ENCODE measurements at places on chromosomes 6 and 20.

DNA sequence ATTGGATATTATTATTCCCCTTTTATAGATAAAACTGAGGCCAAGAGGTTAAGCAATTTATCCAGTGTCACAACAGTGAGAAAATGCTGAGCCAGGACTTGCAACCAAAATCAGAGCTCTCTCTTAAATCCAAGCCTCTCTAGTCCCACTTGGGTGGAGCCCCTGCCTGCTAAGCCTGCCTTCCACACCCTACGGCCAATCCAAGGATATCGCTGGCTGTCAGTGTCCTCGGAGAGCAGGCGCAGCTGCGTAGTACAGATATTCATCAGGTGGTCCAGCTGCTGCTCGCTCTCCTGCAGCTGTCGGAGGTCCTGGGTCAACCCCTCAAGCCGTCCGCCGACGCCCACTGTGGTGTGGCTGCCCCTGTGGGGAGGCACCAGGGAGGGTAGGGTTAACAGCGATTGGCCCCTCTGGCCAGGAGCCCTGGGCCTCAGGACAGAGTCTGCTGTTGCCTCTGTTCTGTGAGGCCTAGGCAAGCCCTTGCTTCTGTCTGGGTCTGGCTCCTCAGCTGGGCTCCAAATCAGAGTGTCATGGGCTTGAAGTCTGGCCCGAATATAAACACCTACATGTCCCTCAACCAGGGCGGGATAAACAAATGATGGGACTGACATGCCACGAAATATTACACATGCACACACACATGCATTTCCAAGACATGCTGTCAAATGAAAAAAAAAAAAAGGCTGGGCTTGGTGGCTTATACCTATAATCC, 3.9 kb upstream of the NECAB3 start:
- DNase-seq: no peak

DNA sequence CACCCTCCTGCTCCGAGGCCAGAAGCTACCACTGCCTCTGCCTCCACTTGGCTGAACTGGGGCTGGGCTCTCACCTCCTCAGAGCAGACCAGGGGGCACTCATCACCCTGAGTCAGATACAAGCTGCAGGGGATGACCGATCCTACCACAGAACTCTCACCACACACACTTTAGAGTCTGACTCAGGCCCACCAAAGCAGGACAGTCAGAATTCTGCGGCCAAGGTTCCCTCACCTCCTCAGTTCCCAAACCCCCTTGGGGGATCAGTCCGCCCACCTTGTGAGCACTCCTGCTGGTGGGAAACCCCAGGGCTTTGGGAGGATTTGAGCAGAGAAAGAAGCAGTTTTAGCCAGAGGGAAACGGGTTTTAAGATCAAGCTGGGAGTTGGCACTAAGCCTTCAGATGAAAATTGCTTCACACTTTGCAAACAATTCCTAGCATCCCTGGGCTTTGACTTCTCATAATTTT, 587.8 kb upstream of the JAG1 start:
- no peak for DNase-seq

- DNase-seq: no peak
Observed at GRCh38 chr20:37526839-37527637, 638 bp downstream of the BLCAP start.

DNA sequence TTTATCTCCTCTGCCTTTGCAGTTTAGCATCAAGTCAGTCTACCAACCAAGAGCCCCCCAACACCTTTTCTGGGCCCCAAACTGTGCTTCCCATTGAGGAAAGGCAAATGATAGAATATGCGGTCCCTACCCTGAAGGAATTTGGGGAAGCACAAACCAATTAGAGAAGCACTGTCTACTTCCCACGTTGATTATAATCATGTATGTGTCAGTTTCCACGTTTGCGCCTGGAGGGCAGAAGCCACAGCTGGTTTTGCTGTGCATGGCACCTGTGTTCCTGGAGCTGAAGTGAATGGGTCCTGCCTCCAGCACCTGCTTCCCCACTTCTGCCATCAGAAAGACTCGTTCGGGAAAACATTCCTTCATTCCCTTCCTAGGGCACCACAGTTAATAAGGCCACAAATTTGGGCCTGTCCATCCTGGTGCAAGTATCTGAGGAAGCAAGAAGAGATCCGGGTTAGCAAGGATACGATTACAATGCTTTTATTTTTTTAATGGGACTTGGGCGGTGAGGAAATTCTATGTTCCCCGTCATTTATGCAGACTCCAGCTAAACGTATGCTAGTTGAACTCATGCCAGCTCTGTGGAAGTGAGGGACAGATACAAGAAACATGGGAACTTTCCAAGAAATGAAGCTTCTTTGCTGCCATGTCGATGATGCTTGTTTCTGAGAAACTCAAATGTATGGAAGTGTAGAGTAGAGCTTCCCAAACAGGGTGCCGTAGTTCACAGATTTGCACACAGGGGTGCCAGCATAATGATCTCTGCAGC, 333.5 kb downstream of the NRN1 start:
- no peak for DNase-seq

GRCh38 chr6:150331344-150331743, 37.5 kb upstream of the IYD start:
- no peak for DNase-seq

DNA sequence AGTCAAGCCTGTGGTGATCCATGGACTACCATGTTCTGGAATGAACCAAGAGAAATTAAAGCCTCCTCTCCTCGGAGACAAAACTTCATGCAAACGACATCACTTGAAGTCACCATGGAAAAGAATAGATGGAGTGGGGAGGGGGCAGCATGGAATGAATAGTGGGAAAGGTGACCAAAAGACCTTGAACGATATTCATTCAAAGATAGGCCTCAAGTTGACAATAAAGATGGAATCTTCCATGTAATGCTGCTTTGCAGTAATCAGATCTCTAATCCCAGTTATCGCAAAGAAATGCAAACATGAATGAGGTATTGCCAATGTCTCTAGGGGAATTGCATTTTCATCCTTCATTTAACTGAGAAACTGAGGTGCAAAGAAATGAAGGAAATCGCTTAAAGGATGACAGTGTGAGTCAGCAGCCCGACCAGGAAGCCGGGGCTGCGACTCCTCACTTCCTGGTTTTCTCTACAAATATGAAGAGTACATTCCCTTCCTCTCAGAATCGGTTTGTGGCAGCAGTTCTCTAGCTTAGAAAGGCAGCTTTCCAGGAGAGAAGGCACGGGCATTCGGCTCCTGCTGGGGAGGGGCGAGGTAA, 65.6 kb upstream of the RREB1 start:
- no peak for DNase-seq
